ENCODE measurements at places on chromosomes 6 and 20. TPM values are rescaled to one million over a fixed set of nuclear protein-coding genes. Genes with fewer than 3 reads are reported as not detected.

GRCh38 chr6:34237316-34237721 lies 646 bp downstream of the HMGA1 start:
- DNase-seq: peak; percentile 61

GRCh38 chr20:22245139-22245538 lies 339.2 kb downstream of the FOXA2 start:
- DNase-seq: no peak

DNA sequence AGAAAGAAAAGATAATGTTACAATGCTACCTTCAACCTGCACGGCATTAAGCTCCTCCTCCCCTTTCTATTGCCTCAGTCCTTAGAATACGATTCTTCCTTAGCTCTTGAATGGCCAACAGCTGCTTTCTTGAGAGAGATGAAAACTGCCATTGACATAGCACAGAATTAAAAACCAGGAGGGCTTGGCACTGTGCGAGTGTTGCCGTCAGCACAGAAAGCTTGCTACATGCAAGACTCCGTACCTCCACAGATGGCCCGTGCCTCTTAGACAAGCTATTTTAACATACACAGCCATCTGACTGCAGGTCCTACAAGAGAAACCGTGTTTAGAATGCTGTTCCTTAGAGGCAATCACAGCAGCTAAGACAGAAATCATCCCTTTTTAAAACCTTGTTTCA lies 51.7 kb downstream of the ALDH5A1 start:
- no peak for DNase-seq

The PREX1 gene
- total RNA-seq: 9.9 TPM

- DNase-seq: no peak
Measured at GRCh38 chr6:81890846-81891245, 138.4 kb upstream of the TENT5A start.

- no peak for DNase-seq
Measured at GRCh38 chr20:51547951-51548350, 5.4 kb upstream of the NFATC2 start.

The PRPH2 gene
- total RNA-seq: 0.72 TPM

The EFCAB8 gene
- not detected for total RNA-seq

DNA sequence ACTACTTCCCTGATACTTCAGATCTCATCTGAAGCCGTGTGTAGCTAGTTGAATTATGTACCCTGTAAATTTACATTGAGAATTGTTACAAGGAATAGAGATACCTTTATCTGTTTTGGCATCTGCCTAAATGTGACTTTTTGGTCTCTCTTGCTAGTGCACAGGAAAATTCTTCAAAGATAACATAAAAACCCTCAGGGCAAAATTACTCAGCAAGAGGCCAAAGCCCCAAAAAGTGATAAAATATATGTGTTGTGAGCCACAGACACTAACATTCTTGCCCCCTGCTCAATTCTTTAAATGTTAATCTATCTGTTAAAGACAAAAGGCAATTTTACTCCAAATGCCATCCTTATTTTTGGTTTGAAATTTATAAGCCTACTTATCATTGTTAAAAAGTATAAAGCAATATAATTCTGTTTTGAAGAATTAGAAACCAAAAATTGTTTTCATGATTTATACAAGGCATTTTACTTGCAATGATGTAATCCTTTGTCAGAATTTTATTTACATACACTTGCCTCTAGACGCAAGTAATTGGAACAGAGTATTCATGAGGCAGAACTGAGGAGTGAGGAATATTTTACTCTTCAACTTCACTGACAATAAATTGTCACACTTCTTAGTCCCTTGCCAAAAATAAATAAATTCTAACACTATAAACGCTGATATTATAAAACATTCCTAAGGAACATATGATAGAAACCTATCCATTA lies 186.2 kb downstream of the EPM2A start:
- DNase-seq: no peak

- no peak for DNase-seq
Measured at GRCh38 chr6:160679402-160679769, 15.3 kb upstream of the LPA start.

The SLC22A23 gene
- total RNA-seq: 74.7 TPM

The CDSN gene
- total RNA-seq: not detected

The CST7 gene
- 1.4 TPM for total RNA-seq

GRCh38 chr6:90892271-90892670 lies 305.4 kb upstream of the MAP3K7 start:
- no peak for DNase-seq

The BEND6 gene
- total RNA-seq: 0.31 TPM

DNA sequence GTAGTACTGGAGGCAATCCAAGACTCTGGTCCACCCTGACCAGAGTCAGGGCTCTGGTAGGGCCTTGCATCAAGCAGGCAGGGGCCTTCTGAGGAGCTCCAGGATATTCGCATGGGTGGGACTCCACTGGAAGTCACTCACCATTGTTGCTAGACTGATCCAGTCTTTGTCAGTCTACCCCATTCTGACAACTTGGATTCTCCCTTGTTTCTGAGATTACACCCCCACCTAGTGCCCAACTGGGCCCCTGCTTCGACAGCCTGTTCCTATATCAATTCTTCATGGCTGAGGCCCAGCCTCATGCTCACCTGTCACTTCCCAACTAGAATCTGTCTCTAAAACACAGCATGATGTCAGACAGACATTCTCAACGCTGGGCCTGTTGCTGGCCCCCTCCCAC lies 5.2 kb downstream of the SLC35D3 start:
- DNase-seq: no peak

DNA sequence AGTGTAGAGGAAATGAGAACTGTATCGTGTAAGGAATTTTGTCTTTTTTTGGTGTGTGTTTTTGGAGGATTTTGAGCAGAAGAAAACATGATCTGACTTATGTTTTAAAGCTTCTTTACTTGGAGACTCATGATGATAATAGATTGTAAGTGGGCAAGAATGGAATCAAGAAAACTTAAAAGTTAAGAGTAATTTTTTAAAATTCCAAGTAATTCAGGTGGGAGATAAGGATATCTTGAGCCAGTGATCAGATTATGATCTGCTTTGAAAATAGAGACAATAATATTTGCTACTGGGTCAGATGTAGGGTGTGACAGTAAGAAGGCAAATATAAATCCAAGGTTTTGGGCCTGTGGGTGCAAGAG lies 734 bp downstream of the ZSCAN26 start:
- DNase-seq: no peak

DNA sequence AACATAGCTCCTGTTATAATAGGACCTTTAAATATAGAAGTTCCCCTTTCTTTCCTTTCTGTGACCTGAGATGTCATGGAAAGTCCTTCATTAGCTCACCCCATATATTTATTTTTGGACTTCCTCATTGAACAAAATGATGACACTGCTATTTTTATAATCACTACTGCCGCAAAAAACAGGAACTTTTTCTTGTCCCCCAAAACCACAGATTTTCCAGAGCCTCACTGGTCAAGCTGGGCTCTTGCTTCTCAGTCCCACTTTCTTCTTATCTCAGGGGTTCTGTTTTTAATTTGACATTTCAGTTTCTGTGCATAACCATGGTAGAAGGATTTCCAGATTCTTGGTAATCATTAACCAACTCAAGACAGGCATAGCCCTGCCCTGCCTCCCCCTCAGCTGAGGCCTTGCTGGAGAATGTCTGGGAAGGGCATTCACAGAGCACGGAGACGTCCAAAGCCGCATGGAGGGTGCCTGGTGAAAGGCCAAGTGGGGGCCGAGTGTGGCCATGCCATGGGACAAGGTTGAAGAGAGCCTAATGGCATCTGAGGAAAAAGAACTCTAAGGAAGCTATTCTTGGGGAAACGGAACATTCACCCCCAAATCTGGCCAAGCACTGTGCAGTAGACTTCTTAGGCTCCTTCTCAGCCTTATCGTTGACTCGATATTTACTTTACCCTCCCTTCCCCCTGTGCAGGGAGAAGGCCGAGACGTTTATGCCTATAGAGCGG lies 73.7 kb downstream of the EDN1 start:
- peak; percentile 73 for DNase-seq

DNA sequence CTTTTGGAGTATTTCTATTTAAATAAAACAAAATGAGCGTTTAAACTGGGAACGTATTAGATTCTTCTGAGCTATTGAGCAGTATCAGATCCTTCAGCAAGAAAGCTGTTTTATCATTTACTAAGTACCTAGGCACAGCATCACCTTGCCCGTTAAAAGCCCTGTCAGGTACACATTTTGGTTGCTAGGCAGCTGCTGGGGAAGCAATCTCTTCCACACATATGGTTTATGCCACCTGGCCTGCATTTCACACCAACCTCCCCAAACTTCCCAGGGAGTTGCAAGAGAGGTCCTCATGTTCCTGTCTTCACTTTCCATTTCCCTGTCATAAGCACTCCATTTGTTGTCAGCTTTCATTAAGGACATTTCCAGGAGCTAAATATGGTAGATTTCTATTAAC lies 400.1 kb downstream of the PLCB1 start:
- no peak for DNase-seq

The FNDC1 gene
- total RNA-seq: 6.6 TPM

The TNXB gene
- 20.1 TPM for total RNA-seq

The ANKRD66 gene
- total RNA-seq: not detected

DNA sequence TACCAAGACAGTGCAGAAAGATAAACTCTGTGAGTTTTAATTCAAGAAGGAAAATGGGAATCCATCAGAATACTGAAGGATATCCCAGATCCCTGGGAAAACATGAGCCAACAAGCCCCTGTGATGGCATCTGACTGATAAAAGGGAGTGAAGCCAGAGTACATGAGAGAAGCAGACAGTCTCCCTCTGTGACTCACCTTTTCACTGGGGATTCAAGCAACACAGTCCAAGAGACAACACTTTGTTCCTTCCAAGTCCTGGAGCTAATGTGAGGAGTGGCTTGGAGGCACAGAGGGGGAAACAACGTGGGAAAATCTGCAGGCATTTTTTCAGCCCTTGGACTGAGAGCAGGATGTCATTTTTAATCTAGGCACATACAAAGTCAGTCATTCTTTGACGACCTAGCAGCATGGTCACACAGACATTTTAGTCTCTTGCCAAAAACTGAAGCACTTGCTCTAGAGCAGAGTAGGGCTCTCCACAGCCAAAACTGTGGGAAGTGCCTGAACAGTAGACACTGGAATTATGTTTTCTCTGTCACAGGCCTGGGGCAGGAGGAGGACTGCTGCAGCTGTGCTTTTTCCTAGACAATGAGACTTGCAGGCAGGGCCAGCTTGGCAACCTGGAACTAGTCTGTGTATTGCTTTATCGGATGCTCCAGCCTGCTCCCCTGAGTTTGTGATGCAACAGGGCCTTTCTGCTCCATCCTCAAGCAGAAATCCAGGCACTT lies 465.0 kb upstream of the GJE1 start:
- DNase-seq: no peak

DNA sequence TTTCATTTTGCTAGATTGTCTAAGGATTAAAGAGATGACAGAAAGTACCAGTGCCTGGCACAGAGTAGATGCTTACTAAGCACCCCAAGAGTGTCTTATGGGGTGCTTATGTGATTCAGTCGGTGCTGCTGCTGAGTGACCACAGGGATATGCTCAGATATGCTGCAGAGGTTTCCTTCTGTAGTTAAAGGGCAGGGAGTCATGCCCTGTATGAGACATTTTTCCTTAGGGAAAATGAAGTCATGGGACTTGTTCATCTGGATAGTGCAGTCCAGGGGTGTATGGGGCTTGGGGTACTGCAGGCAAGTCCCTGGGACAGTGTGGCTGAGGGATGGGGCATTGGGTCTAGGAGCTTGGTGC lies 25.1 kb downstream of the TOX2 start:
- no peak for DNase-seq

DNA sequence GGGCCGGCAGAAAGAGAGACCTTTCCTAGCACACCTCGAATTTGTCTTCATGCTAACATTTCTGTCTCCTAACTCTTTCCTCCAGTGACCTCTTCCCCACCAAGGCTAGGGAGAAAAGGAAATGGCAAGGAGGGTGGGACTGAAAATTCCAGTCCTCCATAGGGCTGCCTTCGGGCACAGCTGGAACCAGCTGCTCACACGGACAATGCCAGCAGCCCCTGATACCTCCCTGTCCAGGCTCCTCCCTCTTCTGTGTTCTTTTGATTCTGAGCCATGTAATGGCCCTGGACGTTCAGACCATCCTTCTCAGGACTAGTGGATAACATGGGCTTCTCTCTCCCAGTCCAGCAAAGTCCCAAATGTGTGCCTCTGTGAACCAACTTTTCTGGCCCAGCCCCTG lies 29.1 kb upstream of the PHACTR3 start:
- DNase-seq: no peak

DNA sequence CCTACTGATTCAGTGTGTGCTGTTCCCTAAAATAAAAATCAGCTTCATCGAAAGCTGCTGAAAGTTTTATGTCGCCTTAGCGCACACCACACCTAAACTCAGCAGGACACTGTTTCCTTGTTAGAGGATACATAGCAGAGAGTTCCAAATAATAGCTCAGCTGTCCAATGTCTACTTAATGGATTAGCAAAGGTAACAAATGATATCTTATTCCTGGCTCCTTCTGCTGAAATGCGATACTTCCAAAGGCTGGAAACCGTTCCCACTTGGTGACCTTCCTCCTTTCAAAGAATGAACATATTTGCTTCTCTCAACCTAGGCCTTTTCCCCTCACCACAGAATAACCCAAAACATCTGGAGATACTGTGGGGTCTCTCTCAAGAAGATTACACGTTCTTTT lies 189.5 kb upstream of the GMDS start:
- no peak for DNase-seq

DNA sequence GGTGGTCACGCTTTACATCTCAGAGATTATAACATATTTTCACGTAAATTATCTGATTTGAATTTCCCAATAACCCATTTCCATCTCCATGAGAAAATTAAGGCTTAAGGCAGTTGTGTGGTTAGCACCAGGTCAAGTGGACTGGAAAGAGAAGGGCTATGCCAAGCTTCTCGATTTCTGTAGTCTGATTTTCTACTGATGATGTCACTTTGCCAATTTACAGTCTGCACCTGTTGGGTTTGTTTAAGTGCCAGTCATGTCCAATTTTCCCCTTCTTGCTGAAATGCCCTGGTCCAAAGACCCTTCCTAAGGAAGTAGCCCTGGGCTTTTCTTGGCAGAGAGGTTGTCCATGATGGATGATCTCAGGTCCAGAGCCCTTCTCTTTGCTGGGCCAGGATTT lies 562.3 kb upstream of the BTBD3 start:
- no peak for DNase-seq

The DNPH1 gene
- total RNA-seq: 69.0 TPM

DNA sequence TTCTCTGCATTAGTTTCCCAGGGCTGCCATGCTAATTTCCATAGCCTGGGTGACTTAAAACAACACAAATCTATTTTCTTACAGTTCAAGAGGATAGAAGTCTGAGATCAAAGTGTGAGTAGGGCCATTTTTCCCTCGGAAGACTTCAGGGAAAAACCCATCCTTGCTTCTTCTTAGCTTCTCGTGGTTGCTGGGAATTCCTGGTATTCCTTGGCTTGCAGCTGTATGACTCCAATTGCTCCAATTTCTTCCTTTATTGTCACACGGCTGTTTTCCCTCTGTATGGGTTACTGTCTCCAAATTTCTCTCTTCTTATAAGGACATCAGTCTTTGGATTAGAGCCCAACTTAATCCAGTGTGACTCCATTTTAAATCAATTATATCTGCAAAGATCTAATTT lies 128.4 kb upstream of the JAG1 start:
- DNase-seq: no peak

DNA sequence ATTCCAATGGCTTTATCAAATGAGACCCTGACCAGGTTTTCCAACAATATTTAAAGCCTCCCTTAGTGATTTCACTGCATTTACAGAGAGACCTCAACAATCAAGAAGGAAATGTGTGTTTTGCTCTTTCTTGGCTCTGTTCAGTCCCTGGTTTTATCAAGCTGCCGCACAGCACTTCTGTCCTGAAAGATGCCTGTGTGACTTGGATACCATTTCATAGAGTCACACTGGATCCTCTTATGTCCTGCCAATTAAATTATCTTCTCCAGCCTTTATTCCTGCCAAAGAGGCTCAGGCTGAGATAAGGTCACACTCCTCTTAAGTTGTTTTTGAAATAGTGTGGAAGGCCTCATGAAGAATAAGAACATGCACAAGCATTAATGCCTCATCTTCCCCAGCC lies 197.0 kb upstream of the RNF217 start:
- no peak for DNase-seq

The PRELID3B gene
- 121 TPM for total RNA-seq
